ENCODE measurements at places on chromosomes 11 and 22.

DNA sequence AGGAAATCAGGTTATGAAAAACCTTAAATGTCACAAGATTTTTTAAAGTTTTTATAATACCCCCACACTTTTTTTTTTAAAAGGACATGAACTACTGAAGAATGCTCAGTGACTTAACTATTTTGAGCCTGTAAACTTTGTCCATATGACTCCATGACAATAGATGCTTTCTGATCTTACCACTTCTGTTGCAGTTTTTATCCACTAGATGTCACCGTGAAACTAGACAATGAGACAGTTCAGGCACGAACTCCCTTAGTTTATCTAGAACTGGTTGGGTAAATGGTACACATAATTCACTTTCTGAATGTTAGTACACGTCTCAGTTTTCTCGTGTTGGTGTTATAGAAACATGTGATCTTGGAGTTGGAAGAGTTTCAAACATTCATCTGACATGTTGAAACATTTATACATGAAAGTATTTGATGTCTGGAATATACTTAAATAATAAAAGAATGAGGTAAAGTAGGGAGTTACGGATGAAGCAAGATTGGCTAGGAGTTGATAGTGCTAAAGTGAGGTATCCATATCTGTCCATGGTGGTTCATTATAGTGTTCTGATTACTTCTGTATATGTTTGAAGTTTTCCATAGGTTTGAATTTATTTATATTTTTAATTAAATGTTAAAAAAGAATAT lies 8.1 kb downstream of the CCDC15 start:
- DNase-seq: no peak

DNA sequence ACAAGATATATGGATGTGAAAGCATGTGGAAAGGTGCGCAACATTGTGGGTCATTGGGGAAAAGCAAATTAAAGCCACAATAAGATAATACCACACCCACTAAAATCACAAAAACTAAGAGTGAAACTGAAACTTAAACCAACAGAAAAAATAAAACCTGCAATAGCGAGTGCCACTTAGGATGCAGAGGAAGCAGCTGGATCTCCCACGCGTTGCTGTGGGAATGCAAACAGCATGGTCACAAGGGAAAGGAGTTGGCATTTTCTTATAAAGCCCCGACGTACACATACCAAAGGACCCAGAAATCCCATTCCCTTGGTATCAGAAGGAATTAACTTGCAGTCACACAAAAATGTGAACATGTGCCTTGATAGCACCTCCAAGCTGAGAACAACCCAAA lies 712.0 kb downstream of the TBC1D22A start:
- no peak for DNase-seq

DNA sequence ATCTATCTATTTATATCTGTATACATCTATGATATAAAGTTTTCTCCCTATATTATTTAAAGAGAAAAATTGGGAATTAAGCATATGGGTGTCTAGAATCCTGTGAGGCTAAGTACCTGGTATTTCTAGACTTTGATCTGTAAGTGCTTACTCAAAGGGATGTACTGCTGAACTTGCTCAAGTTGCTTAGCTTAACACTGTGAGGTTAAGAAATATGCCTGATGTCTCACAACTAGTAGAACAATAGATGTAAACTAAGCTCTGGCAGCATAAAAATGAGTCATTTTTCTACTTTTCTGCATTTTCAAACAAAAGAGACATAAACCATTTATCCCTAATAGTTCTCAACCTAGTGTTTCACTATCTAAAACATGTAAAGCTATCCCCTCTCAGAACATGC lies 744.4 kb upstream of the ANO3 start:
- DNase-seq: no peak

- DNase-seq: no peak
Measured at GRCh38 chr11:106121570-106122320, 44.3 kb downstream of the AASDHPPT start.

- DNase-seq: no peak
Measured at GRCh38 chr11:79062814-79063762, 377.7 kb downstream of the TENM4 start.

DNA sequence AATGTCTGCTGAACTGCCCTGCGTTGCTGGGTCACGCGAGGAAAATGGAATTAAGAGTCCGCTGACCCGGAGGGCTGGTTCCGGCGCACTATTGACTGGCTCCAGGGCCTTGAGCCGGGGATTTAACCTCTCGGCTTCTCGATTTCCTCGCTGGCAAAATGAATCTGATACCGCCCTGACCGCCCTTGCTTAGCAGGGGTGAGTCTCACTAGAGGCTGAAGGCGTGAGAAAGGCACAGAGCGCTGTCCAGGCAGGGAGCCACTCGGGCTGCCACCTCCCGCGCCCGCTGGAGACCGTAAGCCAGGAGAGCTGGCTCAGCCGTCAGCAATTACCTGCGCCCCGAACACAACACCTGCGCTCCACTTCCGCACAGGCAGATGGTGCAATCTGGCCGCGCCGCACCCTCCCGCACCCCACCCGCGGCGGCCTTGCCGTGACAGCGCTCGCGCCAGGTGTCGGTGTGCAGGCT lies 65.6 kb downstream of the BUD13 start:
- no peak for DNase-seq

GRCh38 chr11:64650923-64651523 lies 60.0 kb downstream of the SLC22A12 start:
- DNase-seq: no peak

DNA sequence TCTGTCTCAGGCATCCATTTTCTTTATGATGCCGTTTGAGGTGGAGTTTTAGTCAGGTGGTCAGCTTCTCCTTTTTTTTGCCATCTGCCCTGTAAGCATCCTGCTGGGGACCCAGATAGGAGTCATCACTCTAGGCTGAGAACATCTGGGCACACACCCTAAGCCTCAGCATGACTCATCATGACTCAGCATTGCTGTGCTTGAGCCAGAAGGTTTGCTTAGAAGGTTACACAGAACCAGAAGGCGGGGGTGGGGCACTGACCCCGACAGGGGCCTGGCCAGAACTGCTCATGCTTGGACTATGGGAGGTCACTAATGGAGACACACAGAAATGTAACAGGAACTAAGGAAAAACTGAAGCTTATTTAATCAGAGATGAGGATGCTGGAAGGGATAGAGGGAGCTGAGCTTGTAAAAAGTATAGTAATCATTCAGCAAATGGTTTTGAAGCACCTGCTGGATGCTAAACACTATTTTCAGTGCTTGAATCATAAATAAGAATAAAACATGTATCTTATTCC lies 10.9 kb upstream of the HBE1 start:
- DNase-seq: no peak

DNA sequence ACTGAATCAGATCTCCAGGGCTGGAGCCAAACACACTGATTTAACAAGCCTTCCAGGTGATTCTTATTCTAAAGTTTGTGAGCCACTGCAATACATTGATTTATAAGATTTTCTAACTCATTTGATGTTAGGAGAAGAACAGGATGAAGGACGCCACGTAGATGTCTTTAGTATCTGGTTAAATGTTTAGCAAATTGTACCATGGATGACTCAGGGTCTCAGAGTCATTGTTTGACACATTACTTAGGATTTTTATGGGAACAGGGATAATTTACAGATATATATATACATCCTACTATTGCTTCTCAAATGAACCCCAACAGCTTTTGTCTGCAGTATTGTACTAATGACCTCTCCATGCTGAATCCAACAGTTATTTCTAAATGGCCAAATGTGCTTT lies 143.1 kb upstream of the DDI1 start:
- no peak for DNase-seq

- no peak for DNase-seq
Measured at GRCh38 chr11:102421261-102421660, 31.3 kb downstream of the TMEM123 start.

DNA sequence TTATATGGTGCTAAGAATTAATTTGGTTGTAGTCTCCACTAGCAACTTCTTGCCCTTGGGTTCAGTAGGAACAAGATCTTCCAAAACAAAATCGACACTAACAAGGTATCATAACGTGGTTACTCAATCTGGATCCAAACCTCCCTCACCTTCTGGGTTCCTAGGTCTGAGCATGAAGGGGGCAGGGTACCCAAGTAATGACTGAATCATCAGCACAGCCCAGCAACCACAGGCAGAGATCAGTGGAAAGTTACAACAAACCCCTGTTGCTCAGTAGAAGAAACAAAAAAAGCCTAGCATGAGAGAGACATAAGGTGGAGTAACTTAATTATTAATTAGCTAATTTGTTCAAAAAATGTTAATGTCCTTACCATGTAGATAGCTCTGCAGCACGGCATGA lies 221.4 kb downstream of the BLID start:
- no peak for DNase-seq

- DNase-seq: no peak
Measured at GRCh38 chr11:32701616-32702015, 92.8 kb downstream of the CCDC73 start.

DNA sequence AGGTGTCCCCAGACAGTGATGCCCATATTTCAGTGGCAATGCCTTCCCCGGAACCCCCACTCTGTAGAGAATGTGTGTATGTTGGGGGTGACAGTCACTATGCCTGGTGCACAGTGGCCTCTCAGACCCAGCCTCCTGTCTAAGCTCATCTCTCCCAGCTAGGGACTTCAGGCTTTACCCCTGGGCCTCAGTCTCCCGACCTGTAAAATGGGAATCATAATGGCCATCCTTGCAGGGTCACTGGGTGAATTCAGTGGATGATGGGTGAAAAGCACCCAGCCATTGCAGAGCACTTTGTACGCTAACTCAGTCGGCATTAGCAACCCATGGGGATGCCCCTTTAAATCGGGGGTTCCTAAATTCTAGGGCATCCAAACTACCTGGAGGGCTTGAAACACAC lies 18.9 kb downstream of the FGF3 start:
- DNase-seq: no peak

GRCh38 chr11:10892250-10892649 lies 34.4 kb upstream of the ZBED5 start:
- no peak for DNase-seq

- no peak for DNase-seq
Measured at GRCh38 chr11:88402784-88403183, 65.2 kb upstream of the CTSC start.

DNA sequence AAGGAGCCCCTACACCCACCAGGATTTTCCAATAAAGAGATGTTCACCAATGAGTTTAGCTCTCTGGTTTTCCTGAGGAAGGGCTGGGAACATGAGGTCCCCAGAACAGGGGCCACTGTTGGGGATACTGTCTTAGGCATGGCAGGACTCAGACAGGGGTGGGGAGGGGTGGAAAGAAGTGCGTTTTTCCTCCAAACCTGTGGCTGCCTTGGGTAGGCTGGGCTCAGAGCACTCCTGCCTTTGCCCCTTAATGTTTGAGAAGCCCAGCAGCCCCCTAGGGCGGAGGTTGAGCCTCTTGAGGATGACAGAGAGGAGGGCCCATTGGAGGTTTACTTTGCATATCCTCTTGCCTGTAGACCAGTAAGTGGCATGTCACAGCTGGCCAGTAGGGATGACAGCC lies 10.6 kb downstream of the MTFP1 start:
- no peak for DNase-seq

GRCh38 chr11:9091044-9091922 lies at the start of gene SCUBE2:
Gene SCUBE2, minus strand, starts transcription at chr11:9091599. Its CDS starts 71 bp downstream, at chr11:9091528.
- DNase-seq: no peak

- no peak for DNase-seq
Measured at GRCh38 chr11:1390569-1391164, 933 bp downstream of the BRSK2 start.

DNA sequence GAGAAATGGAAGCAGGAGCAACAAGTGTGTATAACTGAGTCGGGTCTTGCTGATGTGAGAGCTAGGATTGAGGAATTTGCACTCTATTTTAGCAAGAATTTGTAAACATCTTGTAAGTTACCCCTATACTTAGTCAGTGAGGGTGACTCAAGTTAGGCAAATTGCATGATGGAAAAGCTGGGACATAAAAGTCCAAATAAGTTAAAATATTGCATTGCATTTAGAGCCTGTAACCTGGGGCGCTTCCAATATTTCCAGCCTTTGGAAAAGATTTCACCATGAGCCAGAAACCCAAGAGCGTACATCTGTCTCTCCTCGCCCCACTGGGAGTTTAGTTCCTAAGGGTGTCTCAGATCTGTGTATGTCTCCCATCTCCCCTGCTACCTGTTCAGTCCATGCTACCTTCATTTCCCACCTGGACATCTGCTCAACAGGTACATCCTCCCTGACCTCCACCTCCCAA lies 37.0 kb upstream of the ACCSL start:
- DNase-seq: peak; percentile 26

- DNase-seq: no peak
Measured at GRCh38 chr11:10979529-10979928, 121.7 kb upstream of the ZBED5 start.

- no peak for DNase-seq
Measured at GRCh38 chr11:69765498-69765995, 9.6 kb downstream of the FGF4 start.

- no peak for DNase-seq
Measured at GRCh38 chr11:8586184-8586583, 7.8 kb downstream of the STK33 start.

DNA sequence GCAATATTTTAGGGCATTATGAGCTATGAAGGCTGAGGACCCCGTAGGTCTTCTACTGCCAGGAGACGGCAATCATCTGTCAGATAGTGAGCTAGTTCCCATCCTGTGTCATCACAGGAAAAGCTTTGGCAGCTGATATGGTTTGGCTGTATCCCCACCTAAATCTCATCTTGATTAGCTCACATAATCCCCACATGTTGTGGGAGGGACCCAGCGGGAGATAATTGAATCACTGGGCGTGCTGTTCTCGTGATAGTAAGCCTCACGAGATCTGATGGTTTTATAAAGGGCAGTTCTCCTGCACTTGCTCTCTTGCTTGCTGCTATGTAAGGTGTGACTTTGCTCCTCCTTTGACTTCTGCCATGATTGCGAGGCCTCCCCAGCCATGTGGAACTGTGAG lies 18.1 kb downstream of the CSRP3 start:
- DNase-seq: no peak

DNA sequence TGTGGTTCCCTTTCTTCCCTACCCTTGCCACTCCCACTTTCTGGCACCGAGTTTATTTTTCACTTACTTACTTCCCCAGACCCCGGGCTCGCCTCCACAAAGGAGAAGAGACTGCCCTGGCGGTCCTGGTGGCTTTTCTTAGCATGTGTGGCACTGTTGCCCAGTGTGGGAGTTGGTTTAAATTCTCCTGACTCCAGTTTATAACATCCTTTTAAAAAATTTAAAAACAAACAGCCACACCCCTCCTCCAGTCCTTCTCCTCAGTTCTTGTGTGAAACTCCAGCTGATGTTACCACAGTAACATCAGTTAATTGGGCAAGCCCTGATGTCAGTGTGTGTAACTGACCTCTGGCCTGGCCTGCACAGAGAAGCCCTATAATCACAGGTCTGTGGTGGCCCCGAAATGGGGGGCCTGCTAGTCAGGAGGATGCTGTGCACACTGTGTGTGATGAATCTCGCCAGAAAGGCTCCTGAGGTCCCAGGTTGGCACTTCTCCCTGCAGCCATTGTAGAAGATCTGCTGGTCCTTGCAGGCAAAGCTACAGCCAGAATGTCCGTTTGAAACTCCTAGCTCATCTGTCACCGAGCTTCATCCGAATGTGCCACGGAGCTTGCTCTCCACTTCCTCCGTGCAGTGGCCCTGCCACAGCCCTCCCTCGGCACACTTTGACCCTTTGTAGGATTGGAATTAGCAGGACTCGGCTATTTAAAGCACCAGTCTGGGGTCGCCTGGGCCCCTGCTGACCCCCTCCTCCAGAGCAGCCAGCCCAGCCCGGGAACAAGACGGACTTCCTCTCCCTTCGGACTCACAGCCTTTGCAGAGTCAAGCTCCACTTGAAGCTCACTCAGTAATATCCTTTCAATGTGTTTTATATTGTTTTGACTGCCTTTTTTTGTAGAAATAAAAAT lies 7.6 kb downstream of the YDJC start:
- no peak for DNase-seq

All from suprapubic skin (tissue), 4 donors.